ENCODE measurements at places on chromosomes 1 and 21.

- no peak for DNase-seq
These were observed 88.4 kb downstream of the DPYD start for GRCh38 chr1:97832481-97832880.

- peak; percentile 89 for DNase-seq
These were observed at the start of gene MAP3K6 for GRCh38 chr1:27366411-27367159. Gene MAP3K6, minus strand, starts transcription at chr1:27366961. Its CDS starts 364 bp downstream, at chr1:27366597.

DNA sequence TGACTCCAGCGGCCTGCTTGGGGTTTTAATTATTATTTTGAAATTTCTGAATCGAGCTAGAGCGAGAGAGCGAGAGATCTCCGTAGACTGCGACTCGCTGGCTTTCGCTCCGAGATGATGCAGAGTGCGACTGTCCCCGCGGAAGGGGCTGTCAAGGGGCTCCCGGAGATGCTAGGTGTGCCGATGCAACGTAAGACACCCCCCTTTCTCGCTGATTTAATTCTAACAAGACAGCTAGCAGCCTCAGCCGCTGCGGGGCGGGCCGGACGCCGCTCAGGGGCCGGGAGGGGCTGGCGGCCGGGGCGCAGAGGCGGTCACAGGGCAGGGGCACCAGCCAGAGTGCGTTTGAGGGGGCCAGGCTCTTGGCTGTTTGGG is 339 bp downstream of the LHX4 start:
- no peak for DNase-seq

GRCh38 chr1:234933475-234933874 is 195.2 kb downstream of the TOMM20 start:
- peak; percentile 30 for DNase-seq

DNA sequence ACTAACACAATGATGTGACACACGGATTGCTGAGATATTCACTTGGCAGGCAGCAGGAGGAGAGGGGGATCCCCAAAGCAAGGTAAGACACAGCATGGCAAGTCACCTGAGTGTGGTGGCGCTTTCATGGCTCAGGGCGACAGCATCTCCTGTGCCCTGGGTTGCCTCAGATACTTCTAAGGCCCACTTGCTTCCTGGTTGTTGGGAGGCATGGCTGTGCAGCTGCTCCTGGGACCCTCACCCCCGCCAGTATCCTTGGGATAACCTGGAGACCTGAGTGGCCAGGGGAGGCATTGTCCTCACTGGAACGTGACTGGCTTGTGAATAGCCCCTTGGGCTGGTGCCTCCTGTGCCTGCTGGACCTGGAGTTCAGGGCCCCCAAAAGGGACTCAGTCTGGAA is 69.8 kb downstream of the STUM start:
- no peak for DNase-seq

- DNase-seq, result peak; percentile 9
These were observed 616.9 kb downstream of the KIF26B start for GRCh38 chr1:245771511-245772281.

- DNase-seq, result no peak
These were observed 17.3 kb downstream of the PDC start for GRCh38 chr1:186443638-186444037.

GRCh38 chr1:98288494-98288893 is 367.7 kb upstream of the DPYD start:
- peak; percentile 13 for DNase-seq

GRCh38 chr1:200107004-200107470 is 79.5 kb downstream of the NR5A2 start:
- DNase-seq, result no peak

DNA sequence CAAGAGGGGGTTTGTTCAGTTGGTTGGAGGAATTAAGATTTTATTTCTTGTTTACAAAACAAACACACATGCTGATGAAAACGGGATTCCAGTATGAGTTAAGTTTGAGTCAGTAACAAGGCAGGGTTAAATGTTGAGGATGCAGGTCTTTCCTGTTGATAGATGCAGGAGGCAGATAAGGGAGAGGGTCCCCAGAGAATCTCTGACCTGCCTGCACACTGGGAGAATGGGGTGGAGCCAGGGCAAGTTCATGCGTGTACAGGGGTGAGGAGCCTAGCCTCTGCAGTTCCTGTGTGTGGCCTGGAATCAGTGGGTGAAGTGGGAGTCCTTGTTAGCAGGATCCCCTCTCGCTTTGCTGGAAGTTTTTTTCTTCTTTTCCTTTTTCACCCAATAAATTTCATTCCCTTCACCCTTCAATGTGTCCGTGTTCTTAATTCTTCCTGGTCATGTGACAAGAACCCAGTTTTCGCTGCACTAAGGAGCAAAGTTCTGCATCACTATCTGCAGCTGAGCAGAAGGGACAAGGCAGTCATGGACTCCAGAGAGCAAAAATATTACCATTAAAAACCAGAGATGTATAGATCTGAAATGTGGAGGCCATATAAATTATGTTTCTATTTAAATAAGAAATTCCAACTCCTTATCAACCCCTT is 69.9 kb upstream of the MARK1 start:
- no peak for DNase-seq

- no peak for DNase-seq
These were observed 680.6 kb downstream of the TTLL7 start for GRCh38 chr1:83318366-83318765.

DNA sequence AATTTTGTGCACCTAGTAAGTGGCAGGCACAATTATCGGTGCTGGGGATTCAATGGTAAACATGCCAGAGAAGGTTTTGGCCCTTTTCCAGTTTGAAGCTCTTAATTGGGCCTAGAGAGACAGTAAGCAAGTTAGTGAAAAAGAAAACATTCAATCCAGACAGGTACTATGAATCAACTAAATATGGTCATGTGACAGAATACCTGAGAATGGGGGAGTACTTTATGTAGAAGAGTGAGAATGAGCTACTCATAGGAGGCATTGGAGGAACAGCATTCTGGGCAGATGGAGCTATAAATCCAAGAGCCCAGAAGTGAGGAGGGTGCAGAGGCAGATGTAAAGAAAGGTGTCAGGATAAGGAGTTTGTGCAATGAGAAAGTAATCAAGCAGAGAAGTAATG is 1017.9 kb downstream of the ADGRL2 start:
- DNase-seq, result no peak

GRCh38 chr1:100607628-100608240 is 69.8 kb downstream of the GPR88 start:
- DNase-seq, result no peak

GRCh38 chr1:208291923-208292711 is 47.9 kb upstream of the PLXNA2 start:
- no peak for DNase-seq

GRCh38 chr1:206047271-206047670 is 5.7 kb upstream of the RHEX start:
- no peak for DNase-seq

GRCh38 chr1:55860798-55861519 is 645.8 kb upstream of the USP24 start:
- no peak for DNase-seq

GRCh38 chr1:248850124-248850523 is 8.8 kb downstream of the ZNF692 start:
- no peak for DNase-seq

GRCh38 chr1:119676571-119677206 is 28.6 kb upstream of the ZNF697 start:
- DNase-seq, result peak; percentile 8

- no peak for DNase-seq
These were observed 24.6 kb upstream of the PLXNA2 start for GRCh38 chr1:208268541-208269337.

DNA sequence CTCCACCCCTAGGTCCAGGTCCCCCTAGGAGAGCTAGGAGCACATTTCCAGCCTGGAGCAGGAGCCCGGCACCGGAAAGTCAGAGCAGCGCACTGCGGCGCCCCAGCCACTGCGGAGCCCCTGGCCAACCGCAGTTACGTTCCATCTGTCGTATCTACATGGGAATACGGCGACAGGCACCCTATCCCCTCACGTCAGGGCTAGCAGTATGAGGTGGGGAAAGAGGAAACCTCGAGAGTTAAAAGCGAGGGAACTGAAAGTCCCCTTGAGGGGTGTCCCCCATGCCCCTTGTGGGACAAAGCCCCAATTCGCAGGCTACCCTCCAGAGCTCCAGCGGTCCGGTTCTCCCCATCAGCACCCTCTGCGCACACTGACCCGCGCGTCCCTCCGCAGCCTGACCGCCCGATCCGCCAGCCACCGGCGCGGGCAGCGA is 995 bp downstream of the COLGALT2 start:
- peak; percentile 36 for DNase-seq

Data from hematopoietic multipotent progenitor cell treated with erythropoietin and hydrocortisone succinate and interleukin-3 and kit ligand, for 6 days (in vitro differentiated cells).